CD4-positive, alpha-beta T cell treated with Interleukin-17A for 4 hours (primary cell): ENCODE measurements at places on chromosomes 7 and 10.

- DNase-seq = no peak
These were observed 36.0 kb upstream of the PAX2 start for GRCh38 chr10:100709146-100710082.

DNA sequence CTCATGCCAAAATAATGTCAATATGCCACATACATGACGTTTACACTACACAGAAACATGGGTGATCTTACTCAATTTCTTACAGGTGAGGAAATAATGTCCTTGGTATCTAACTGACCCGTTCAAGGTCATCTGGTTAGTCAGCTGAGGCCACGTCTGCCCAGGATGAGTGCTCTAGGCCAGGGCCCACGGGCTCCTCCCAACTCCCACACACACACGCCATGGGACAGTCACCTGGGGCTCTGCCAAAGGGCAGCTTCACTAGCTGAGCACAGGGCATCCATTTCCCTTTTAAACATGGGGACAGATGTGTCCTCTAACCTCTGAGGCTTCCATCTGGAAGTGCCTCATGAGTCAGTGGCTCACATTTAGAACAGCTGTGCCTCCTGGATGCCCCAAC is 123.9 kb downstream of the TNS3 start:
- DNase-seq = no peak

DNA sequence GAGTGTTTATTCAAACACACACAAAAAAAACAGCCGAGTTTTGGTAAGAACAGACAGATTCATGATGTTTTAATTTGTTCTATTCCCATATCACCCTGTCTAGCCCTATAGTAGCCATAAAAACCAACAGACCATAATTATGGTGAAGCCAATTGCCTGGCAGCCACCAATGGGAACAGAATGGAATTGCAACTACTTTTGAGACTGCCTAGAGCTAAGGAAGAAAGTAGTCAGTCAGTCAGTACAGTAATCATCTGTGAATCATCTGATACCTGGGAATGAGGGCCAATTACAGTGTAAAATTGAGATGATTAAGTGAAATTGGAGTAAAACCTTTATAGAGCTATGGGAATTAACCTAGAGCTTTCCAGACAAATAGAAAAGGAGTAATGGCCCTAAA is 952.7 kb upstream of the KCND2 start:
- no peak for DNase-seq

DNA sequence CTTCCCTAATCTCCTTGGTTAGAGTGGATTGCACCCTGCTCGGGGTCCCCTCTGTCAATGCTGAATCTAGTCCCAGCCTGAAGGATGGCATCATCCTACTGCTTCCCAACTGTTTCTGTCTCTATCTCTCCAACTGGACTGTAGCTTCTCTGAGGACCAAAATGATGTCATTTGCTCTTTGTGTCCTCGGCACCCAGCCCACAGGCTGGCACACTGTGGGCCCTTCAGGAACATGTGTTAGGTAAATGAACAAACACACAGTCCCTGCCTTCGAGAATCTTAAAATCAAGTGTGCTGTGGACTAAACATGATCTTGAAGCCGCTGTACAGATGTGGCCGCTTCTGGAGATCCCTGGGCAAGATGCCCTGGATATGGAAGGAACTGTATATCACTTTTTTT is 5.0 kb upstream of the CDH23 start:
- no peak for DNase-seq

DNA sequence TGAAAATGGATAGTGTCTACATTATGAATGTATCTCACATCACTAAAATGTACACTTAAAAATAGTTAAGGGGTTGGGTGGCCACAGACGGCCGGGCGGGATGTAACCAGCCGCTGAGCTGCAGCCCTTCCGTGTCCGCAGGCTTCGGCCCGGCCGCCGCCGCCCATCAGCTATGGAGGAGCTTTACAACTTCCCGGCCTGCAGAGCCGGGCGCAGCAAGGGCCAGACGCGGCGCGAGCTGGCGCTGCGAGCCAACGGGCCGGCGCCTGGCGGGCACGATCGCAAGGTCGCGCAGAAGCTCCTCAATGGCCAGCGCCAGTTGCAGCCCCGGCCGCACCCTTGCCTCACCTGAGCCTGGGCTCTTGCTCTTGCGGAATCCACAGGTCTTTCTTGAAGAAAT is 69.1 kb downstream of the KMT2C start:
- no peak for DNase-seq

DNA sequence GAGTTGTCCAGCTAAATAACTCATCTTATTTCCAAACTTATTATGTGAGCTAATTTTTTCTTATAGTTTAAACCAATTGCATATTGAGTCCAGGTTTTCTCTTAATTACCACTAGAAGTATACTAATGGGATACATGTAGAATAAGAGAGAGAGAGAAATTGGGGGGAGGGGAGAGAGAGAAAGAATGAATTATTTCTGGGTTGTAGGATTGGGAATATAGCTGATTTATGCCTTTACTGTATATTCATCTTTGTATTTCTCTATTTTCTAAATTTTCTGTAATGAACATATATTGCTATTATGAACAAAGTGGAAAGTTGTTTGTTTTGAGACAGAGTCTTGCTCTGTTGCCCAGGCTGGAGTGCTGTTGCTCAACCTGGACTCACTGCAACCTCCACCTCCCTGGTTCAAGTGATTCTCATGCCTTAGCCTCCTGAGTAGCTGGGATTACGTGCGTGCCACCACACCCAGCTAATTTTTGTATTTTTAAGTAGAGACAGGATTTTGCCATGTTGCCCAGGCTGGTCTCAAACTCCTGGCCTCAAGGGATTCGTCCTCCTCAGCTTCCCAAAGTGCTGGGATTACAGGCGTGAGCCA is 26.1 kb upstream of the ITGB1 start:
- DNase-seq = no peak

DNA sequence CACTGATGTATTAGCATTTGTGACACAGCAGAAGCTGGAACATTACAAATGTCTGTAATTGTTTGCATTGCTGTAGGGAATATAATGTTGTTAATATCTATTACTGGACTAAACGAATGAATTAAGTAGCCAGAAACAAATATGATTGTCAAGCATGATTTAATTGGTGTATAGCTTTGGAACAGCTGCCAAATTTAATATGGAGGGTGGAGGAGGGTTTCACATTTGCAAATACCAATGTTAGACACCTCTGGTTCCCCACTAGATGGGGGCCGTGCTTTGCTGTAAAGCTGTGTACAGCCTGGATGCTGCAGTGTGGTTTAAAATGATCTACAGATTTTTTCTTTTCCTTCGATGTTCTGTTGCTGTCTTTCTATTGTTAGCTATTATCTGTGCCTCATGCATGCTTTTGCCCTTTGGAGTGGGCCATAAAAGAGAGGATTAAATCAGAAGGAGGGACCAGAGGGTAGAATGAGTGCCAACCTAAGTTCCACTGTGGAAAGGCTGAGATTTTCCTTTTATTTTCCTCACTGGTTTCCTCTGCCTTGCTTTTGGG is 23.1 kb downstream of the DNAJB9 start:
- DNase-seq = no peak

DNA sequence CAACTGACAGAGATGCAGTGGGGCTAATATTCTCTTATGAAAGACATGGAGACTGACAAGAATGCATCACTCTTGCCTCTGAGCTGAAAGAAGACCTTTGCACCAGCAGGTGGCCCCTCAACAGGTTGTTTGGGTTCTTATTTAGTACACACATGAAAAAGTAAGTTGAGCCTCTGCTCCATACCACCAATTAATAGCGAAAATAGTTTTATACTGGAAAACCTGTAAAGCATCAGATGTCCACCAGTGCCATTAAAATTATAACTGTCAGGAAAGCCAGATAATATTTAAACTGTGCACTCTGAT is 26.3 kb upstream of the FAM13C start:
- no peak for DNase-seq

- no peak for DNase-seq
These were observed 115.5 kb downstream of the AGMO start for GRCh38 chr7:15446280-15446679.

DNA sequence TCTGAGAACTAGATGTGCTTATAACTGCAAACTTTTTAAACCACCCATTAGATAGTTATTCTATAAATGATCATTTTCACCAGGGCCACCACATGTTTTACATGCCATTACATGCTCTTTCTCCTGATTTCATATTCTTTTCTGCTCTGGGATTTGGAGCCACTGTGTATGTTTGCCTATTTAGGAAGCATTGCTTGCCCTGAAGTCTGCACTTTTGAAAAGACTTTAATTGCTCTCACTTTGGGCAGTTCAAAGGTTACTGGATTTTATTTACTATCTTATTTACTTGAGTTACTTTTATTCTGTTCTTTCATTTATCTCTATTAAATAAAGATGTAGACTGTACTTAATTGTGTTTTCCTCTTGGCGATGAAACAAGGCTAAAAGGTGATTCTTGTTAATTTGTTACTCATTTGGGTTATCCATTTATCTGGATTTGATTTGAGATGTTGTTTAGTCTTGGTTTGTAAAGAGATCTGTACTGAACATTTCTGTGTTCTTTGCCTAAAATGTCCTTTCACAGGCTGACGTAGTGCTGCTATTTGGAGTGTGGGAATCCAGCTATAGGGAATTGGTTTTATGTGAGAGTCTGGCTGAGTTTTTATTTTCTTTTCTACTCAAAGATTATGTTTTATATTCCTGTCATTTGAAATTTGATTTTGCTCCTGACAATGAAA is 88.8 kb downstream of the SUGCT start:
- DNase-seq = no peak

- DNase-seq = no peak
These were observed 87.5 kb downstream of the ANKRD7 start for GRCh38 chr7:118312051-118312450.

- no peak for DNase-seq
These were observed 26.4 kb downstream of the C10orf71 start for GRCh38 chr10:49325131-49325915.

GRCh38 chr7:155576416-155576815 is 30.1 kb upstream of the CNPY1 start:
- DNase-seq = no peak

DNA sequence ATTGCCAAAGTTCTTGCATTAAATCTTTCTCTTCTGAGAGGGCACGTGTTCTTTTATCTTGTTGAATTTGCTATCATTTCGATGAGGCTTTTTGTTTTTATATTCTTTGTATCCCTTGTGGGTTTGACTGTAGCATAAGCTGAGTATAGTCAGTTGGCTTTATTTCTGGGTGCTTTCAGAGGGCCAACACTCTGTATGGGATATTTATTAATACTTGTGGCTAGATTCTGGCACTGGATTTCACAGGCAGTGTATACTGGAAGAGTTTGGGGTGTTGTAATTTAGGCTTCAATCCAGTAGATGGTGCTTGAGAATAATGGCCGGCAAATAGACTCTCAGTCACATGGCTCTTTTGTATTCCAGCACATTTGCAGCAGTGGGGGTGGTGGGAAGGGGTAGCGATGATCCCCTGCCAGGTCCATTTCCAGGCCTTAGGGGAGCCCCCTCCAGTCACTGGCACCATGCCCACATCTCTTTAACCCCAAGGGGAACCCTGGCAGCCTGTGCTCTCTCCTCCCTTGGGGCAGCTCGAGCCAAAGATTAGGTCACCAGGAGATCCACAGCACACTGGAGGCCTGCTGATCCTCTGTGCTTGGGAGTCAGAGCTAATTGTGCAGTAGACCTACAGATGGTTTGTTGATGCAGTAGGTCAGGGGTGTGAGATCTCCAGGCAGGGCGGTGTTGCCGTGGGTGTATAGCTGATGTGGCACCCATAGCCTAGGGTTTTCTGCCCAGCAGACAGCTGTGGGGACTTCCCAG is 81.8 kb downstream of the PTPN20 start:
- no peak for DNase-seq

- DNase-seq = peak; percentile 61
These were observed 1.2 kb downstream of the KLF6 start for GRCh38 chr10:3783682-3784432.

GRCh38 chr10:117133273-117134055 is 4.6 kb downstream of the VAX1 start:
- no peak for DNase-seq

GRCh38 chr10:91409069-91409868 is 875 bp upstream of the HECTD2 start:
- peak; percentile 54 for DNase-seq

DNA sequence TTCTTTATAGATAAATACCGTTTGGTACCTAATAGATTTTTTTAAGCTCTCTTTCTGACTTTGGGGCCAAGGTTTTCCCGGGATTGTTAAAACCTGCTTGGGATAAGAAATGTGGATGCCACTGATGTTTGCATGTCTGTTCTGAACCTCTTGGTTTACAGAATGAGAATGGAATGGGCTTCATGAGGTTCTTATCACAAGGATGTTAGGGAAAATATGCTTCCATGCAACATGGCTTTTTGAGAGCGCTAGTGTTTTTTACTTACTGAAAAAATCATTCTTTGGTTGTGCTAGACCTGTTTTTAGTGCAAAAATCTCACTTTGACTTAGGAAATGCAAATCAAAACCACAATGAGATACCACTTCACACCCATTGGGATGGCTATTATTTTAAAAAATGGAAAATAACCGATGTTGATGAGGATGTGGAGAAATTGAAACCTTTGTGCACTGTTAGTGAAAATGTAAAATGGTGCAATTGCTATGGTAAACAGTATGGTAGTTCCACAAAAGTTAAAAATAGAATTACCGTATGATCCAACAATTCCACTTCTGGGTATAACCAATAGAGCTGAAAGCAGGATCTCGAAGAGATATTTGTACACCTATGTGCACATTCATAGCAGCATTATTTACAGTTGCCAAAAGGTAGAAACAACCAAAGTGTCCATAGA is 38.9 kb downstream of the TSPAN14 start:
- no peak for DNase-seq

GRCh38 chr10:129956286-129956670 is 7.8 kb downstream of the EBF3 start:
- no peak for DNase-seq

GRCh38 chr7:7449055-7449454 is 86.6 kb downstream of the COL28A1 start:
- no peak for DNase-seq

- no peak for DNase-seq
These were observed 79.8 kb upstream of the PDE1C start for GRCh38 chr7:32150039-32150438.

DNA sequence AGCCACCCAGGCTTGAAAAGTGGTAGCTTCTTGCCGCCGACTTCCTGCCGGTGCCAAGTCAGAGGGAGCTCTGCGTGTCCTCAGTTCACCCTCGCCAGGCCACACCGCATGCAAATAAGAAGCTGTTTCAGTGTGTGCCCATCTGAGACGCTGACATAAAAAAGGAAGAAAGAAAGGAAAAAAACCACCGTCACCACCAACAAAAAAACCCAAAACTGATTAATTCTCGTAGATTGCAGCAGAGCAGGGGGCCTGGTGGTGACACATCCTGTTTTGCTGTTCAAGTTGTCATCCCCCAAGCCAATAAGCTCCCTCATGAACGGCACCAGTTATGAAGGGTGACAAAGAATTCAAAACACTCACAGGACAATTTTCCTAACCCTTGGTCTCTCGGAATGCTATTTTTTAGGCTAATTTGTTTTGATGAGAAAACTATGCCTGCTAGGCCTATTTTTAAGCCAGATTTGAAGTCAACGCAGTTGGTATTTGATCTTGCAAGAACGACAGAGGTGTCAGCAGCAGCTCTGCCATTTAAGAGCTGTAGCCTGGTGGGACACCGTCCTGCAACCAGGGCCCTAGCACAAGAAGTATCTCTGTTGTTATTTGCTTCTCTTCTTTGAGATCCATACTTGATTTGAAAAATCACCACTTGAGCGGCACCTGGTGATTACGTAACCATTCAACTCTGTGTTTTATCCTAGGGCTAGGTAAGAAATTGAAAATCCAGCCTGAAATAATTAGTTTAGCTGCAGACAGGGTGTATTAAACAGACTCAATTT is 145.6 kb downstream of the PFKFB3 start:
- DNase-seq = peak; percentile 86

GRCh38 chr7:6709808-6710207 is 3.1 kb upstream of the ZNF12 start:
- DNase-seq = no peak

GRCh38 chr10:78255796-78256638 is 222.4 kb downstream of the RPS24 start:
- DNase-seq = no peak
